ENCODE measurements at places on chromosomes 11 and 22.

GRCh38 chr22:44760476-44760875 is 8.1 kb downstream of the ARHGAP8 start:
- DNase-seq, result no peak

- DNase-seq, result peak; percentile 15
Measured at GRCh38 chr22:41445129-41446056, 1.2 kb downstream of the TOB2 start.

DNA sequence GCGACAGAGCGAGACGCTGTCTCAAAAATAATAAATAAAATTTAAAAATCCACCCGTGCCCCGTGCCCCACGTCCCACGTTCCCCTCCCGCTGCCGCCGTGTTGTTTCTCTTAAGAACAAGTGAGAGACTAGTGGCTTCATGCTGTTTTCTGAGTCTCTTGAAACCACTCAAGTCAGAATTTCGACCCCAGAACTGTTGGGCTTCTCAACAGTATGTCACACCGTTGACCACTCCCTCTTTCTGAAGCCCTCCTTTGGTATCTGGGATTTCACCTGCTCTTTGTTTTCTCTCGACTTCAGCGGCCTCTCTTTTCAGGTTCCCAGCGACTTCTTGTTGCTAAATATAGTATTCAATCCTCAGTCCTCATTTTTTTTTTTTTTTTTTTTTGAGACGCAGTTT is 974 bp downstream of the PPIL2 start:
- DNase-seq, result no peak

DNA sequence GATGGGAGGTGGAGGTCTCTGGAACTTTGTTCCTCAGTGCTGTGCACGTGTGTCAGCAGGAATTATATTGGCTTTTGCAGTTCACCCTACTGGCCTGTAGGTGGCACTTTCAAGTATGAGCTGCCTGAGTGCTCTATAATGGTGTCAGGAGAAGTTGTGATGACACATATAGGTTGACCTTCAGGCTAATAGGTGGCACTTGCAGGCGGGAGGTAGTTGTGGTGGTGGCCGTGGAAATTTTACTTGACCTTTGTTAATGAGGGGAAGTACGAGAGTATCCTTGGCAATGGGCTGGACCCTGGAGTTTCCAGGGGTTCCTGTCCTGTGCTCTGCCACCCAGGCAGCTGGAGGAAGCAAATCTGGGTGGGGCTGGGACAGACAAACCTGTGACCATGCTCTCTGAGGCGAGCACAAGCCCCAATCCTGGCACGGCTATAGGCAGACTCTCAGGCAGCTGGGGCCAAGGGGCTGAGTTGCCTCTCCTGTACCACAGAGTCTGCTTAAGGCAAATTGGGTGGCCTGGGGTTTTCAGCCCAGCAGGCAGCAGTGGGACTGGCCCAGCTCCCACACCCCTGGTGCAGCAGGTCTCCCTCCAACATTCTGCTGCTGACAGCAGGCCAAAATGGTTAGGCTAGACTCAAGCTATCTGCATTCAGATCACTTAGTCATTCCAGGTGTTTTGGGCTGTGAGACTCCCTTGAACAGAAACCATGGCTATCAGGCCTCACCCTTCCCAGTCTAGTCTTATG is 147.5 kb upstream of the CTSC start:
- DNase-seq, result peak; percentile 11

DNA sequence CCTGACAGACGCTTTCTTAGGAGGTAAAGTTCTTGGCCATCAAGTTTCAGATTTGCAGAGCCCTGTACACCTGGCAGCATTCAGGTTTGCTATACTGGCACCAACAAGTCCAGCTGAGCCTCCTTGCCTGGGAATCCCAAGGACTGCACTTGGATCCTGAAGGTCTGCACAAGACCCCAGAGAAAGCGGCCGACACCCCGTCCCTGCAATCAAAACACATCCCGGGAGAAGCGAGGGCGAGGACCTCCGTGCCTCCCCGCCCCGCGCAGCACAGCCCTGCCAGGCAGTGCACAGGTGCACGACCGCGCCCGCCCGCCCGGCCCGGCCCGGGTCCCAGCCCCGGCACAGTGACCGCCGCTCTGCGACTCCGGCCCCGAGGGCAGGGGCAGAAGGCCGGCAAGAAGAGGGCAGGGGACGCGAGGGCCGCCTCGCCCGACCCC is 559 bp downstream of the MRTFA start:
- no peak for DNase-seq

DNA sequence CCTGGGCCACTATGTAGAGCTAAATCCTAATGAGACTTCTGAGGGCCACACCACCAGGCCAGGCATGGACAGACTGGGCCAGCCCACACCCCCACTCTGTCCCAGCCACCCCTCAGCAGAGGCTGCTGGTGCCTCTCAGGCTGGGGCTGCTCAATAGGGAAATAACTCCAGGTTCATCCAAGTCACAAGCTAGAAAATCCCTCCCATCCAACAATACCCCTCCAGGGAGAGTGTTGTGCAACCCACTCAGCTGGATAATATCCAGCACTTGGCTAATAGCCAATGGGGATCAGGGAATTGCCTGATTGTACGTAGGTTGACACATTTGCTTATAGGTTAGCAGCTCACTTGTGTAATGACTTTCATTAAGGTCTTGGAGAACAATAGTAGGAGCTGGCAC is 64.1 kb upstream of the WNT11 start:
- DNase-seq, result no peak

- DNase-seq, result no peak
Measured at GRCh38 chr11:12169822-12170221, 59.4 kb downstream of the MICAL2 start.

- no peak for DNase-seq
Measured at GRCh38 chr11:128865490-128865889, 1.6 kb downstream of the KCNJ1 start.

DNA sequence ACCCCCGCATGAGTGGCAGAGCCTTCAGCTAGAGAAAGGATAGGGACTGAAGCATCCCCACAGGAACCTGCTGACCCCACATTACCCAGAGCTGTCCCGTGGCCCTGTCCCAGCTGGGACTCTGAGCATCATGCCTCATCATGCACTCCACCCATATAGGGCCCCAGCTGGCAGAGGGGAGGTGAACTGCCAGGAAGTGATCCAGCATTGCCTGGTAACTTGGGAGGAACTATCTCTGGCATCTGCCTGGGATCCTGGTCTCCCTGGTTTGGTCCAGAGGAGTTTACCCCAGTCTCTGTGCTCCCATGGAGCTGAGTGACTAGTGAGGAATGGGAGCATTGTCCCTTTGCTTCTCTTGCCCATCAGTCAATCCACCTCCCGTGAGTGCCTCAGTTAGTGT is 228.8 kb downstream of the GRIK4 start:
- no peak for DNase-seq

DNA sequence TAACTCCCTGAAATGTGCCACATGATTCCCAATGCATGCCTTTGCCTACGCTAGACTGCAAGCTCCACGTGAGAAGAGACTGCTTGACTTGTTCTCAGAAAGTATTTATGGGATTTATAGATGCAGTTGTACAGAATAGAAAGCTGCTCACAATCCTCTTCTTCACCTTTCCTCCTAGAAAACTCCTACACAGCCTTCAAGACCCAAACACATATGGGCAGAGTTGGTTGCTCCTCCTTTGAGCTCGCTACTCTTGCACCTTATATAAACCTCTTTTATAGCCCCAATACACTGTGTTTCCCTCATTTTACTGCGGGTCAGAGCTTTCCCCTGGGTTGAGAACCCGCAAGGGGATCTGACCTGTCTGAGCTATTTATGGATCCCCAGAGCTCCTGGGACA is 16.4 kb downstream of the C1QTNF6 start:
- DNase-seq, result no peak

DNA sequence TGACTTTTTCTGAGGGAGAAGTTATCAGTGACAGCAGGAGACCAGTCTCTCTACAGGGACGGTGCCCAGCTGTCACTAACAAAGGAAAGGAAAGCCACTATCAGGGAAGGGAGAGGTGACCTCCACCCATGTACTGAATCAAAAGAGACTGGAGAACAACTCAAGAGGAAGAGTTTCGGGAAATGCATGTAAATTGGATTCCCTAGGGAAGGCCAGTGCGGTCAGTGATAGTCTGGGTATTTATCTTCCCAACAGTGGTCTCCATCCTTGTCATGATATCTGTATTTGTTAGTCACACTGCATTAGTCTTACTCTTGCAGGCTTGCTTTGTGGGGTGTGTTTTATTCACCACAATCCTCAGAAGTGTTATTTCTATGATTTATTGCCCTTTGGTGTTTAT is 193.4 kb upstream of the KIRREL3 start:
- no peak for DNase-seq

- peak; percentile 55 for DNase-seq
Measured at GRCh38 chr22:46542011-46542985, 4.9 kb upstream of the CELSR1 start.

- no peak for DNase-seq
Measured at GRCh38 chr22:29798318-29798717, 31.1 kb downstream of the UQCR10 start.

- DNase-seq, result no peak
Measured at GRCh38 chr22:45554040-45554406, 51.3 kb downstream of the FBLN1 start.

DNA sequence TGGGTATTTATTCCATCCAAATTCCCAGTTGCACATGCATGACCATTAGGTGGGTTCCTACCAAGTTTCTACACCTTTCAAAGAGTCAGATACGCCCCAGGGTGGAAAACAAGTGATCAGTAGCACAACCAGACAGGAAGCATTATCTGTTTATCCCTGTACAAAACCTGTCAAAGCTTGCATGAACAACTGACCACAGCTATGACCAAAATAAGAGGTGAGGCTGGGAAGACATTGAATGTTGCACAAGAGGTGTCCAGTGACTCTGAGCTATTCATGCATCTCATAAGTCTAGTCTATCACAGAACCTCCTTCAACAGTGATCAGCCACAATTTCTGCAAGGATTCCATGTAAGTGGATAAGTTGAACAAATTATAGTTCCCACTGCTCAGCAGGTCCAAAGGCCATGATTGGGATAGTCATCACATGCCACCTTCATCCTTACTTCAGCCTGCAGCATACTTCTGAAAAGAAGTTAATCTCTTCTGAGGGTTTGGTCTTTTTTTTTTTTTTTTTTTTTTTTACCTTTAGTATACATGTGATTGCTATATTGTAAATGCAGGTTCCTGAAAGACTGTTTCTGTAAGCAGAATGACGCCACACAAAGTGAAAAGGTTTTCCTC is 28.0 kb upstream of the TMEM45B start:
- DNase-seq, result no peak

GRCh38 chr22:26725012-26725676 is 67.8 kb downstream of the MIAT start:
- DNase-seq, result no peak

DNA sequence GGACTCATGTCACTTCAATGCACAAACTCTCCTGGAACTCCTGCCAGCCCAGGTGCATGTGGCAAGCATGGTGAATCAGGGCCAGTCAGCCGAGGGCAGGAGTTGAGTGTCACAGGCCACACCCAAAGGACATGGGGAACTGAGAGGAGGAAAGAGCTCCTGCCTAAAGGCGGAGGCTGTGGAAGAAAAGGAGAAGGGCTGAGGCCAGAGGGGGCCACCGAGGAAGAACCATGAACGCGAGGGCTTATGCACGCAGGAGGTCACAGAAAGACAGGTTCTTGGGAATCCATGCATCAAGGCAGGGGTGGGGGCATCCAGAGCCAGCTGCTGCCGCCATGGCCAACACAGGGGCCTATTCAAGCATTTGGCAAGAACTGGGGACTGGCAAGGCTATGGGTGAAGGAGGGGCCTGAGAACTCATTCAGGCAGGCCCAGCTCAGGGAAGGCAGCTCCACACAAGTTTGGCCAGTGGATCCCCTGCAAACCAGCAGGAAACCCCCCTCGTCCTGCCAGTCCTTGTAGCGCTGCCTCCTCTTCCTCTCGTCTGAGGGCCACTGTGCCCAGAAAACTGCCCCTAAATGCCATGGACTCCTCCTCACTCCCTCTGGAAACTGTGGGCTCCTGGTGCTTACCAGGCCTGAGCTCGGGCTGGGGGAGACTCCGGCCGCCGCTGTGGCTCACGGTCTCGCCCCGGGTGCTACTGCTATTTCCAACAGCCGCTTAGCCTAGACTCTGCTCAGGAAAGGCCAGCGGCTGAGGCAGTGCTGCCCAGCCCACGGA is 15.4 kb downstream of the PPM1F start:
- no peak for DNase-seq

- no peak for DNase-seq
Measured at GRCh38 chr11:66956689-66957290, 1.4 kb downstream of the PC start.

DNA sequence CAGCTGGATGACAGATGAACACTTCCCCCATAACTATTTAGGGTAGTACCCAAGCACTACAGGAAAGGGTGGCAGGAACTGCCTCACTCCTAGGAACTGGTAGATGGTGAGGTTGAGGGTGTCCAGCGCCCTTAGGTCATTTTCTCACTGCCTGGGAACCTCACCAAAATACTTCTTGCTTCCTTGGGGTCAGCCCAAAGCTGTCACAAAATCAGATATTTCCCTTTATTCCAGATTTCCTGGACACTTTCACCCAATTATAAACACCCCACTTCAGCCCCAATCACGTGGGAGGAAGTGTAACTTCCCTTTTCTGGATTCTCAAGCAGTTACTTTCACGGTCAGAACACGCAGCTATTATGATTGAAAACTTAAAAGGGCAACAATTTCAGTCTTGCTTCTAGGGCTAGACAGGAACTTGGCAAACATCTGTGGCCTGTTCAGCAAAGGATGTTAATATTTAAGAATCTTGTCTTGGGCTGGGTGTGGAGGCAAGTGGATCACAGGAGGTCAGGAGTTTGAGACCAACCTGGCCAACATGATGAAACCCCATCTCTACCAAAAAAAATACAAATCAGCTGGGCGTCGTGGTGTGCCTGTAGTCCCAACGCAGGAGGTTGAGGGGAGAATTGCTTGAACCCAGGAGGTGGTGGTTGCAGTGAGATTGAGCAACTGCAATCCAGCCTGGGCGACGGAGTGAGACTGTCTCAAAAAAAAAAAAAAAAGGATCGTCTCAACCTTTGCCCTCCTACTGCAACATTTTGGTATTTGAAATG is 4.0 kb downstream of the FTH1 start:
- no peak for DNase-seq

DNA sequence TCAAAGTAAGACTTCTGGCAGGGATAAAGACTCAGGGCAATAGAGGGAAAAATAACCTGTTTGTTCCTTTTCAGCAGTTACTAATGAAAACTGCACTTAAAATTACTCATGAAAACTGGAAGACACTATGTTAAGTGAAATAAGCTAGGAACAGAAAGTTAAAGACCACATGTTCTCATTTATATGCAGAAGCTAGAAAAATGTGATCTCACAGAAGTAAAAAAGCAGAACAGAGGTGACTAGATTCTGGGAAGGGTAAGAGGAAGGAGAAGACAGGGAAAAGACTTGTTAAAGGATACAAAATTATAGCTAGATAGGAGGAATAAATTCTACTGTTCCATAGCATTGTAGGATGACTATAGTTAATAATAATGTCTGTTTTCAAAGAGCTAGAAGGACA is 22.2 kb downstream of the HPS5 start:
- no peak for DNase-seq

DNA sequence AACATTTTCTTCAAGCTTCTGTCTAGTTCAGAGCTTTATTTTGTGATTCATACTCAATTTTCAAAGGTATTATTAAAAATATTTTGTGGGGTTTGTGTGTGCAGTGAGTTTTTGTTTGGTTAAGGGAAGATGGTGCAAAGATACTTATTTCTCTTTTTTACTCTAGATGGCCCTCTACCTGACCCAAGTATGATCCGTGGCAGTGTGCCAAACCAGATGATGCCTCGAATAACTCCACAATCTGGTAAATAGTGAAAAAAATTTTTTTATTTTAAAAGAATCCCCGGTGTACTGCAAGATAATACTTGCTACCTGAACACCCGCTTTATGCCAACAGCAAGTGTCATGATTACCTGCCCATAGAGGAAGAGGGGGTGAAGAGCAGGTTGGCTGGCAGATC is 54.2 kb downstream of the EP300 start:
- no peak for DNase-seq

GRCh38 chr11:59423835-59424234 is 2.4 kb downstream of the OR5A2 start:
- DNase-seq, result no peak

Measured in stimulated activated naive CD4-positive, alpha-beta T cell treated with Interleukin-2 at 50 U/mL for 16 hours (primary cell).